ENCODE measurements at places on chromosomes 2 and 18. TPM values are rescaled to one million over a fixed set of nuclear protein-coding genes. Genes with fewer than 3 reads are reported as not detected.

DNA sequence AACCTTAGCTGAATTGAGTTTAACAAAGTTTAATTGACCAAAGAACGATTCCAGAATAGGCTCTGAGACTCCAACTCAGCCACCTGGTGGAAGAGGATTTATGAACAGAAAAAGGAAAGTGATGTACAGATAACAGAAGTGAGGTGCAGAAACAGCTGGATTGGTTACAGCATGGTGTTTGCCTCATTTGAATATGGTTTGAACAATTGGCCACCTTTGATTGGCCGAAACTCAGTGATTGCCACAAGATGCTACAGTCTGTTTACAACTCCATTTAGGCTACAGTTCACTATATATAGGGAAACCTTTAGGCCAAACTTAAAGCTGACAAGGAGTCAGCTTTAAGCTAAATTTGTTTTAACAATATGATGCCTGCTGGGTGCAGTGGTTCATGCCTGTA is 28.1 kb upstream of the SLC35G4 start:
- no peak for DNase-seq
- H3K27me3 ChIP-seq: no peaks in the 10 kb centered on the region
- no peak overlapping the region for H3K27ac ChIP-seq
- no peaks in the 10 kb centered on the region for H3K36me3 ChIP-seq
- no peak overlapping the region for H3K4me3 ChIP-seq
- no peaks in the 10 kb centered on the region for H3K4me1 ChIP-seq

GRCh38 chr2:165450156-165450555 is 19.3 kb upstream of the CSRNP3 start:
- no peak overlapping the region for H3K27ac ChIP-seq
- DNase-seq: no peak
- H3K27me3 ChIP-seq: no peaks in the 10 kb centered on the region

The REG3A gene
- 186 TPM for total RNA-seq

DNA sequence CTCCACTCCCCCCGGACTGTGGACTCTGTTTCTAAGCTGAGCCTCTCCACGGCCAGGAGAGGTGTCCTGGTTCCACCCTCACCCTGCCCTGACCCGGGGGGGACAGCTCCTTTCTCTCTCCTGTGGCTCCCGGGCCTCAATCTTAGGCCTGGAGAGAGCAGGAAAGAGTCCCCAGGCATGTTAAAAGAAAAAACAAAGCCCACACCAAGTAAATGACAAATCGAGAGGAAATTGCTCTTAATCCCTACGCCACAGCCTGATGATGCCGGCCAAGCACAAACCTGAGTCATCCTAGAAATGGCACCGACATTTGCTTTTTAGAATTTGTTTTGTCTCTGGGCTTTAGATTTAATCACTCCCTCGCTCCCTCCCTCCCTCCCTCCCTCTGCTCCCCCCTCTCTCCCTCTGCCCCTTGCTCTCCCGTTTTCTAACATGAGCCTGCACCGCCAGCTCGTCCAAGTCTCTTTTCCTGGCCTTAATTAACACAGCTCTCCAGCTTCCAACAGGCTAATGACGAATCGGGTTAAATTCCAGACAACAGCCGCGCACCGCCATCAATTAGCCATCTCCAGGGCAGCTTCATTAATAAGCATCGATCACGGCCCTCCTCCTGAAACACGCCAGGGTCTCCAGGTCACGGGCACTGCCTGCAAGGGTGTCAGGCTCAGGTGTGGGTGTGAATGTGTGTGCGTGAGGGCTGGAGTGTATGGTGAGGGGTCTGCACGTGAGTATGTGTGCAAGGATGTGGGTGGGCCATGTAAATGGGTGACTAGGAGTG is 230.8 kb downstream of the CELF4 start:
- no peaks in the 10 kb centered on the region for H3K36me3 ChIP-seq
- H3K4me1 ChIP-seq: no peaks in the 10 kb centered on the region
- H3K4me3 ChIP-seq: no peak overlapping the region
- no peak overlapping the region for H3K27ac ChIP-seq

DNA sequence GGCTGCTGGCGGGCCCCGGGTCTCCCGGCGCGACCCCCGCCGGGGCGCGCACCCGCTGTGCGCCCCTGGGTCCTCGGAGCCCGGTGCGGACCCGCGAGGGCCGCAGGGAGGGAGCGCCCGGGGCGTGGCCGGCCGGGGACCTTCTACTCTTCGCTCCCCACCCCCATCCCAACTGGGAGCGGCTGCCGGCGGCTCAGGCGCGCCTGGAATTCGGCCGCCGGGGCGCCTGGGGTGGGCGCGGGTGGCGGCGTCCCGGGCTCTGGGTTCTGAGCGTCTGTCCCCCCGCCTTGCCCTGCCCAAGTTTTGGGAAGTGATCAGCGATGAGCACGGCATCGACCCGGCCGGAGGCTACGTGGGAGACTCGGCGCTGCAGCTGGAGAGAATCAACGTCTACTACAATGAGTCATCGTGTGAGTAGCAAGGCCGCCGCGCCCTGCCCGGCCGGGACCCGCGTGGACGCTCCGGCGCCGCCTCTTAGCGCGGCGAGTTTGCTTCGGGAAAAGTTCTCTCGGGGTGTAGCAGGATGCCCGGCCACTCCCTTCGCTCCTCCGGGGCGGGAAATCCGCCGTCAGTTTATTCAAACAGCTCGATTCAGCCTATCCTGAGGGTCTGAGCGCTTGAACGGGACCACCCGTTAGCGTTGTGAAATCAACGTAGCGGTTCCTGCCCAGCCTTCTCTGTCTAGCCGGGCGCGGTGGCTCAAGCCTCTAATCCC is 502 bp downstream of the TUBB6 start:
- peak overlapping the region; percentile 91 for H3K27ac ChIP-seq
- H3K36me3 ChIP-seq: no peaks in the 10 kb centered on the region
- peaks cover 5% of the 10 kb centered on the region for H3K4me1 ChIP-seq
- H3K4me3 ChIP-seq: peak overlapping the region; percentile 84
- H3K27me3 ChIP-seq: no peaks in the 10 kb centered on the region
- DNase-seq: peak; percentile 71

The GPBAR1 gene
- 1.1 TPM for total RNA-seq

DNA sequence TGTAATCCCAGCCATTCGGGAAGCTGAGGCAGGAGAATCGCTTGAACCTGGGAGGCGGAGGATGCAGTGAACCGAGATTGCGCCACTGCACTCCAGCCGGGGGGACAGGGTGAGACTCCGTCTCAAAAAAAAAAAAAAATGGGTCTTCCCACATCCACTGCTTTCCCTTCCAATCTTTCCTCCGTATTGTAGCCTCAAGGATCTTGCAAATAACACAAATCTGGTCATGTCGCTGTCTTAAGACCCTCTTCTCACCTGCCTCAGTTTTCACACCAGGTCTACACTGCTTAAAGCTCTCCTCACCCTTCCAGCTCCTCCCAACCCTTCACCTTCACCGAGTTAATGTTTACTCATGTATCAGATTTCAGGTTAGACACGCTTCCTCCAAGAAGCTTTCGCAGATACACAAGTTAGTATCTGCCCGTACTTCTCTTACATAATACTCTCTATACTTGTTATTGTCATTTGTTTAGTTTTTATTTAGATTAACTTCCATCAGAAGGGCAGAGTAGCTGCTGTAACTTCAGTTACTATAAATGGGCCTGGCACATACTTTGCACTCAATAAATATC is 1.5 kb downstream of the IER3IP1 start:
- H3K36me3 ChIP-seq: no peaks in the 10 kb centered on the region
- peaks cover 18% of the 10 kb centered on the region for H3K4me1 ChIP-seq
- DNase-seq: no peak
- no peaks in the 10 kb centered on the region for H3K27me3 ChIP-seq
- H3K4me3 ChIP-seq: no peak overlapping the region
- H3K27ac ChIP-seq: no peak overlapping the region

Measured in pancreas (tissue), 10 donors.